ENCODE measurements at places on chromosomes 12 and 14. TPM values are rescaled to one million over a fixed set of nuclear protein-coding genes. Genes with fewer than 3 reads are reported as not detected.

The MYF6 gene
- not detected for total RNA-seq

The NPFF gene
- total RNA-seq, result not detected

The KRT82 gene
- total RNA-seq, result not detected

The ANO4 gene
- not detected for total RNA-seq

The ARF6 gene
- total RNA-seq, result 119 TPM

The METTL3 gene
- 96.6 TPM for total RNA-seq

The SMCO2 gene
- 0.35 TPM for total RNA-seq

The PMCH gene
- total RNA-seq, result not detected

The PLCZ1 gene
- not detected for total RNA-seq

The TRPV4 gene
- total RNA-seq, result 0.50 TPM

The ERP27 gene
- total RNA-seq, result not detected

The MORN3 gene
- 0.33 TPM for total RNA-seq

The ERGIC2 gene
- total RNA-seq, result 105 TPM

The ADGRD1 gene
- total RNA-seq, result 0.03 TPM

The KCNK10 gene
- total RNA-seq, result not detected

The MYBPC1 gene
- total RNA-seq, result not detected

The CABP1 gene
- total RNA-seq, result not detected

The EFS gene
- total RNA-seq, result not detected

The AKAP5 gene
- total RNA-seq, result 1.1 TPM

The FGF6 gene
- total RNA-seq, result not detected

The ATL1 gene
- total RNA-seq, result 0.70 TPM

The PLEKHD1 gene
- not detected for total RNA-seq

The DDX47 gene
- total RNA-seq, result 108 TPM

The KLHL33 gene
- not detected for total RNA-seq

The RARG gene
- 17.4 TPM for total RNA-seq

The BDKRB1 gene
- total RNA-seq, result not detected

The PTHLH gene
- 0.87 TPM for total RNA-seq

The KRT83 gene
- 0.17 TPM for total RNA-seq

The SLC39A2 gene
- 0.05 TPM for total RNA-seq

The NID2 gene
- total RNA-seq, result 1.6 TPM

The NANOG gene
- not detected for total RNA-seq

The TOMM20L gene
- total RNA-seq, result not detected

The SRGAP1 gene
- total RNA-seq, result 10.9 TPM

The SYCP3 gene
- not detected for total RNA-seq

The FOS gene
- 2.2 TPM for total RNA-seq

The RNASE4 gene
- total RNA-seq, result 0.82 TPM

The CYP27B1 gene
- 0.17 TPM for total RNA-seq

The SIX4 gene
- total RNA-seq, result 20.7 TPM

The LPAR5 gene
- total RNA-seq, result 0.27 TPM

The RNASE2 gene
- total RNA-seq, result not detected

The CLEC2A gene
- total RNA-seq, result not detected

The DNAL1 gene
- total RNA-seq, result 4.6 TPM

The TSPAN11 gene
- not detected for total RNA-seq

The SLC8A3 gene
- 0.03 TPM for total RNA-seq

The SERPINA1 gene
- 1.4 TPM for total RNA-seq

Measured in HT1080 (cell line).